Right hindlimb (tissue), 1 donor: ENCODE measurements at places on chromosomes 6 and 20.
A peak's percentile ranks its signal among the peaks of the same experiment; 100 is the strongest.

- DNase-seq: peak; percentile 54
Observed at GRCh38 chr20:48826883-48827771, 672 bp downstream of the PREX1 start.

- DNase-seq: no peak
Observed at GRCh38 chr6:162613310-162613709, 114.3 kb downstream of the PRKN start.

GRCh38 chr6:126072172-126072571 is 85.8 kb downstream of the TRMT11 start:
- DNase-seq: no peak

DNA sequence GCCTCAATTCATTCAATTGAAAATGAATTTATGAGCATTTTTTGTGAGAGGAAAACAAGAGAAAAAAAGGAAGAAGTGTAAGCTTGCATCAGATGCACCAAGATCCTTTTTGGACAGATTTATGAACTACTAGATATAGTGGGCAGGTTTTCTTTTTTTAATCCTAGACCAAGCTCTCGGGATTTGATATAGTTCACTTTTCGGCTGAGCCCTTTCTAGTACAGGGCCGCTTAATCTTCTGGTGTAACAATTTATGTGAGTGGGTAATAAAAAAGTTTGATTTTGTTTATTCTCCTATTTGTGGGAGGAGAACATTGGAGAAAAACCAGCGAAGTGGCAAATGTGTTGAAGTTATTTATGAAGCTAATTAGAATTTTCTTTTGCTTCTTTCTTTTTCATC is 538.0 kb downstream of the UTRN start:
- no peak for DNase-seq

GRCh38 chr6:142627474-142627873 is 317.5 kb downstream of the HIVEP2 start:
- DNase-seq: no peak

DNA sequence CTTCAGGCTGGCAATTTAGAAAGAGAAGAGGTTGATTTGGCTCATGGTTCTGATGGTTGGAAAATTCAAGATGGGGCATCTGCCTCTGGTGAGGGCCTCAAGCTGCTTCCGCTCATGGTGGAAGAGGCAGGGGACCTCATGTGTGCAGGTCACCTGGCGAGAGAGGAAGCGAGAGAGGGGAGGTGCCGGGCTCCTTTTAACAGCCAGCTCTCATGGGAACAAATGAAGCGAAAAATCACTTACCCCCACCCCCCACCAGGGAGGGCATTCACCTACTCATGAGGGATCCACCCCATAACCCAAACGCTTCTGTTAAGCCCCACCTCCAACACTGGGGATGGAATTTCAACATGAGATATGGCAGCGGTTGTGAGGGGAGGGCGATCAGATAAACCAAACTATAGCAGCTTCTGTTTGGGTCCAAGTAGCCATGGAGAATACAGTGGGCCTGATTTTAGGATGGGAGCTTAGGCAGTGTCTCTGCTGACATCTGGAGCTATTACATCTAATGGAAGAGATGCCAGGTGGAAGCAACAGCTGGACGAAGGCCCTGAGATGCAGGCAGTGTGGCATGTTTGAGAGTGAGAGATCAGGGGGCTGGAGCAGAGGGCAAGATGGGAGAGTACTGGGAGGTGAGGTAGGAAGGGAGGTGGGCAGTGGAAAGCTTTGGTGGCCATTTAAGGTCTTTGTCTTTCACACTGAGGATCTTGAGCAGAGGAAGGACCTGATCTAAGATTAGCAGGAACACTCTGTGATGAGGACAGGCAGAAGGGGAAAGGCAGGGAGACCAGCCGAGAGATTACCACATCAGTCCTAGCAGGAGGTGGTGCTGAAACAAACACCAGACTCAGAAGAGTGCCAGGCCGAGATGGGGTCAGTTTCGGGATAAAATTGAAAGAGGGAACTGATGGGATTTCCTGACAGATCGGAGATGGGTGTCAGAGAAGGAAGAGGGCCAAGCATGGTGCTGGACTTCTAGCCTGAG is 161.8 kb downstream of the NFATC2 start:
- DNase-seq: no peak

- DNase-seq: no peak
Observed at GRCh38 chr6:35733633-35734032, 3.2 kb upstream of the ARMC12 start.

- DNase-seq: peak; percentile 33
Observed at GRCh38 chr6:10837009-10837621, 1.2 kb downstream of the MAK start.

DNA sequence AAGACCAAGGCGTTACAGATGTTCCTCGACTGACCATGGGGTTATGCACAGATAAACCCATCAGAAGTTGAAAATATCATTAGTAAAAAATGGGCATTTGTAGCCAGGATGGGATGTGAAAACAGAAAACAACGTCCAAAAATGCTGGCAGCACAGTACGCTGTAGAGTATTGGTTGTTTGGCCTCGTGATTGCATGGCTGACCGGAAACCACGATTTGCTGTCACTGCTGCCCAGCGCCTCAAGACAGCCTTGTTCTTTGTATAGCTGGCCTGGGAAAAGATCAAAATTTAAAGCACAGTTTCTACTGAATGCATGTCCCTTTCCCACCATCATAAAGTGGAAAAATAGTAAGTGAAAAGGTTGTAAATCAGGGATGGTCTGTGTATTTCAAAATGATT is 41.9 kb downstream of the MTHFD1L start:
- DNase-seq: no peak

DNA sequence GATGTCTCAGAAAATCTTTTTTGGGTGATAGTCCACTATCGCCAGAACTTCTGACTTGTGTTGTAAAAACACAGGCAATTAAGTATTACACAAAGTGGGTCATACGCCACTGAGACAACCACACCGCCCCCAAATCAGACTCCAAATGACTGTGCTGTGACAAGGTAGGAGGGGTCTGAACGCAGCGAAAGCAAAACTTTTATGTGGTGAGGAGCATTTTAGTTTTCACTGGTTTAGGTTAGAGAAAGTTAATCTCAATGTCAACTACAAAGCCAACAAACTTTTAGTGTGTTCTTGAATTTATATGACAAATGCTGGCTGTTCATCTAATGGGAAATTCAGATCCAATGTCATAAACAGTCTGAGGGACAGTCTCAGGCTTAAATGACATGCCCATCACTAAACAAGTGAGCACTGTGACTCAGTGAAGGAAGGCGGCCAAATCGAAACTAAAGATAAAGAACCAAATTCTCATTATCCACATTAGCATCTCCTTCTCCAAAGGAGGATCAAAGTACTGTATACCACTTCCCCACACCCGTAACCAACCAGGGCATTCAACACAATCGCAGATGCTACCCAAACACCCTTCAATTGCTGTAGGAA is 186.7 kb downstream of the GJA10 start:
- no peak for DNase-seq

DNA sequence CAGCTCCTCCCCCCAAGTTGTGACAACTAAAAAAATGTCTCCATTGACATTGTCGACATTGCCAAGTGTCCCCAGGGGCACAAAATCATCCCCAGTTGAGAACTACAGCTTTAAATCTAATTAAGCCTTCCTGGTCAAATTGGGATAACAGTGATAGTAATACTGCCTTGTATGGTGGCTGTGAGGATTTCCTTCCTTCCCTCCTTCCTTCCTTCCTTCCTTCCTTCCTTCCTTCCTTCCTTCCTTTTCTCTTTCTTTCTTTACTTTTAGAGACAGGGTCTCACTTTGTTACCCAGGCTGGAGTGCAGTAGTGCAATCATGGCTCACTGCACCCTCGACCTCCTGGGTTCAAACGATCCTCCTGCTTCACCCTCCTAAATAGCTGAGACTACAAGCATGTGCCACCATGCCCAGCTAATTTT is 29.5 kb upstream of the ARFGEF2 start:
- no peak for DNase-seq

DNA sequence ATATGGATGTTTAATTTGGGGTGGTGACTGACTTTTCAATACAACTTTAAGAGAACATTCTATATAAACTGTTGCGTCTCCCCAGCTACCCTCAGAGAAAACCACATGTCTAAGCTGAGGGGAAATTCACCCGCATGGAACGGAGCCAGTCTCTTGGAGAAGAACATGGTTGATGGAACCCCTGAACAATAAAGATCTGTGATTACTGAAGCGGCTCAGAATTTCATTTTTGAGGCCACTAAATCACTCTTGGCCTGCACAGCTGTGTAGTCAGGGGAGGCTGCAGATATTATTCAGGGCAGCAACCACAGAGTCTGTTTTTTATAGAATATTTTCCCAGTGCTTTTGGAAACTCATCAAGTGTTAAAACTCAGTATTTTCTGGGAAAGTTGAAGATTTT is 73.8 kb downstream of the EYA4 start:
- peak; percentile 32 for DNase-seq
